ENCODE measurements at places on chromosomes 6 and 20.
A peak's percentile ranks its signal among the peaks of the same experiment; 100 is the strongest.

DNA sequence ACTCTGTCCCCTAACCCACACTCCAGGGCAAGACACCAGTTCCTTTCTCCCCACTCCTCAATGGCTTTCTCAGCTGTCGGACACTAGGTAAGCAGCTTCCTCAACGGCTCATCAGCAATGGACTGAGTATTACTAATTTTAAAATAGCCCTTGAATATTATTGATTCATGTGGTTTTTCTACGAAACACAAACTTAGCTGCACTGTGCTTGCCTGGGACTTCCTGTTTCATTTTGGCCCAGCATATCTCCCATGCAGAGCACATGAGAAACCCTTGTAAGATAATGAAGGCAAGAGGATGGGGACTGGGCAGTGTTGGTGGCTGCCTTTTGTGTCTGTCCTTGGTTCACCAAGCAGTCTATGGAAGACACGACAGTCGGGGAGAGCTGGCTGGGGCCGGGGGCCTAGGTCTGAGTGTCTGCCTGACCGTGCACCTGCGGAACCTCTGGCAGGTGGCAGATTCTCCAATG is 48.9 kb downstream of the RNASET2 start:
- DNase-seq, result peak; percentile 19

- no peak for DNase-seq
Observed at GRCh38 chr6:20658516-20658915, 124.3 kb downstream of the CDKAL1 start.

- DNase-seq, result no peak
Observed at GRCh38 chr20:35387334-35387733, 24.4 kb downstream of the UQCC1 start.

GRCh38 chr6:37171201-37171969 is 1.4 kb downstream of the PIM1 start:
- no peak for DNase-seq

GRCh38 chr6:146595972-146596731 is 2.6 kb upstream of the ADGB start:
- peak; percentile 8 for DNase-seq

DNA sequence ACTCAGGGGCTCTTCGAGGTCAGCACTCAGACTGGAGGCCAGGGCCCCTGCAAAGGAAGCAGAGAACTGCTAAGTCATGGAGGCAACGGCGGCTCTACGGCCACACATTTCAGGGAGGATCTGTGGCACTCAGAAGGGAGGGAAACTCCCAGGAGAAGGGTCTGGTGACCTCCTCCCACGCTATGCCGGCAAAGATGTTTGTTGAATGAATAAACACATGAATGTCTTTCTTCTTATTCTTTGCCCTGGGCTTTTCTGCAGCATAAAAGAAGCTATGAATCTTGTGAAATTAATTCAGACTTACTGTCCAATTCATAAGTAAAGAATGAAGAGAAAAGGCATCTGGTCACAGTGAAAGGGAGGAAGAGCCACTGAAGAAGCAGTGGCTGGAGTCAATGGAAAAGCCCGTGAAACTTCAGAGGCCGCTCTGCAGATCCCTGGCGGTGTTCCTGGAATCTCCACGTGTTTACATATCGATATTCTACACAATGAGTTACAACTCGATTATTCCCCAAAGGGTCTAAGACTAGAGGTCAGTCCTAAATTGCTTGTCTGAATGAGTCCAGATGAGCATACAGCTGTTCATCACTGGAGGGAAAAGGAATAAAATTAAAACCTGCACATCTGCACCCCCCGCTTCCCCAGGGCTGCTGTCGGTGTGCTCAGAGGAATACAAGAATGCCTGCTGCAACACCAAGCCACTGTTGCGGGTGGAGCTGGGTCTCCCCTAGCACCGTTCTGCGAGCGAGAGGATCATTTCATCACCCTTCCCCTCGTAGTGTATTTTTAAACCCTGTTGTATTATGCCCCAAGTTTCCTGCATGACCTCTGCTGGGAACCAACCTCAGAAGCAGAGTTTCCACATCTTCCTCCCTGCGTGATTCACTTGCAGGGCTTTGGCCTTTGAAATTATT is 25.6 kb downstream of the INSM1 start:
- no peak for DNase-seq

- DNase-seq, result no peak
Observed at GRCh38 chr6:44564906-44565524, 177.5 kb downstream of the CDC5L start.

DNA sequence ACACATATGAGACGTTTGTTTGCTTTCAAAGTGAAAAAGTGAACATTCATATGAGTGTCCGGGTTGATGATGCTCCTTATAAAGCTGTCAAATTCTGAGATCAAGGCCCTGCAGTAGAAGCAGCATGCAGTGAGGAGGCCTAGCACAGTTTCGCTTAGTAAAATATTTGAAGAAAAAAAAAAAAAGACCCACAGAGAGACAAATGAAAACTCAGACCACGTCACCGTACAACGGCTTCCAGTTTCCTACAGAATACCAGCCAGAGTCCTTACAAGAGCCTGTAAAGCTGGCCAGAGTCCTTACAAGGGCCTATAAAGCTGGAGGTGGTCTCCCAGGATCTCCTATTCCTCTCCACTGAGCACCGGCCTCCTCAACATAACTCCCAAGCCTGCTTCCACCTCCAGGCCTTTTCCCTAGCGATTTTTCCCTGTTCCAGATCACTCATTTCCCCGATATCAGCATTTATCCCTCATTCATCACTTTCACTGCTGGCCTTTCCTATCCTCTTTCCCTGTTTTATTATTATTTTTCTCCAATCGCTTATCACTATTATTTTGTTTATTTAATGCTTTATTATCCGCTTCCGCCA is 1.5 kb upstream of the HMGN4 start:
- DNase-seq, result peak; percentile 46

DNA sequence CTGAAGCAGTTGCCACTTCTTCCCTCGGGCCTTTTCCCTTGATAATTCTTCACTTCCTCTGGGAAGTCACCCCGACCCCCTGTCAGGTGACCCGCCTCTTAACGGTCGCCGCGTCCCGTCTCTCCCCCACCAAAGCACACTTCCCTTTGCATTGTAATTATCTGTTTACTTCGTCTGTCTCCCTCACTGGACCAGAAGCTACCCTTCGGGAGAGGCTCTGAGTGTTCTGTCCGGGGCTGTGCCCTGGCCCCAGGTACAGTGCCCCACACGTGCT is 771 bp upstream of the SNAI1 start:
- DNase-seq, result no peak

DNA sequence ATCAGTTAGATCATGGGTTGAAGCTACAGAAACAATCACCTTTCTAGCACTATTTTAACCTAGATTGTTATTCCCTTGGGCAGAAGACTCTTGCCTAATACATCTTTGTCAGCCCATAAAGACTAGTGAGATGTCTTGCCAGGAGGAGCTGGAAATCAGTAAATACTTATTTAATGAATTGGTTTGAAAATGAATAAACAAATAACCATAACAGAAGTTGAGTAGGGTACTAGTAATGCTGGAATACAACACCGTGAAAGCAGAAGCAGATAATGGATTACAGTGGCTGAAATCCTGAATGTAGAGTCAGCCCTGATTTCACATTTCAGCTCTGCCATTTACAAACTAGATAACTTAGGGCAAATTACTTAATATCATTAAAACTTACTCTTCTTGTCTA is 236.1 kb downstream of the PACRG start:
- no peak for DNase-seq

DNA sequence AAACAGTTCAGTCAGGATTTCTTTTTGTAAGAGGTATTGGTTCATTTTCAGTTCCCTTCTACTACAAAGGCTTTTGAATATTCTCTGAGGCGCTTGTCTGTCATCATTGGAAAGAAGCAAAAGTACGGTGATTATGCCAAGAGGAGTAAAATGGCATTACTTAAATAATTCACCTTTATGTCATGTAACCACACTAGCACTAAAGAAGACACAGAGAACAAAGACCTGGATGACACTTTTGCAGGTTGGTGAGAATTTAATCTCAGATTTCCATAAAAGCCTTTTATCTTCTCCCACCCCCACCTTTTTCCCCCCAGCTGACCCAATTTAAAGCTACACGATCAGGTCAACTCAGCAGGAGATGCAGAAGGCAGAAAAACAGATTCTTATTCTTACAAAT is 451.8 kb downstream of the HACE1 start:
- no peak for DNase-seq

DNA sequence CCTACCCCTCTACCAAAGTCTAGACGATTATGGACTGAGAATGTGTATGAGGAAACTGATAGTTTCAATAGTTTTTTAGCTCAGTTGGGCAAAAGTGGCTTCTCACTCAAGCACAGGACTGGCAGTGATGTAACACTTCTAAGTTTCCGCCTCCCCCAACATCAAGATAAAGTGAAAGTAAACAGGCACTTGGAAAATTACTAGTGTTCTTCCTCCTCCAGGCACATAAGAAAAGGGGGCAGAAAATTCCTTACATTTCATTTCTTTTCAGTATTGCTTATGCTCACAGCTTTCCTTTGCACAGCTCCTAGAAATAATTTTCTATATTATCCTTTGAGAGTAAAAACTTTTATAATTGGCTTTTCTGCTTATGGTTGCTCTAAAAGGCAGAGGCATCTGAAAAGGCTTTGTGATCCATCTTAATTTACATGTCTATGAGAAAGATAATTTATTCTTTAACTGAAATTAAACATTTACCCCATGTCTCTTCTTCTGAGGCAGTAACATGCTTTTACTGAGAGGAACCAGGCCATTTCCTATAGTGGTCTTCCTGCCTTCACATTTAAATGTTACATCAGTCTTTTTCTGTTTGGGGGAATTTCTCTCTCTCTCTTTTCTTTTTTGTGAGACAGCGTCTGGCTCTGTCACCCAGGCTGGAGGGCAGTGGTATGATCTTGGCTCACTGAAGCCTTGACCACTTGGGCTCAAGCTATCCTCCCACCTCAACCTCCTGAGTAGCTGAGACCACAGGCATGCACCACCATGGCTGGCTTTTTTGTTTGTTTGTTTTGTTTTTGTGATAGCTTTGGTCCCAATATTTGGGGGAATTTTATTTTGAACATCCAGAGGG is 65.0 kb upstream of the EEF1A1 start:
- DNase-seq, result peak; percentile 74

DNA sequence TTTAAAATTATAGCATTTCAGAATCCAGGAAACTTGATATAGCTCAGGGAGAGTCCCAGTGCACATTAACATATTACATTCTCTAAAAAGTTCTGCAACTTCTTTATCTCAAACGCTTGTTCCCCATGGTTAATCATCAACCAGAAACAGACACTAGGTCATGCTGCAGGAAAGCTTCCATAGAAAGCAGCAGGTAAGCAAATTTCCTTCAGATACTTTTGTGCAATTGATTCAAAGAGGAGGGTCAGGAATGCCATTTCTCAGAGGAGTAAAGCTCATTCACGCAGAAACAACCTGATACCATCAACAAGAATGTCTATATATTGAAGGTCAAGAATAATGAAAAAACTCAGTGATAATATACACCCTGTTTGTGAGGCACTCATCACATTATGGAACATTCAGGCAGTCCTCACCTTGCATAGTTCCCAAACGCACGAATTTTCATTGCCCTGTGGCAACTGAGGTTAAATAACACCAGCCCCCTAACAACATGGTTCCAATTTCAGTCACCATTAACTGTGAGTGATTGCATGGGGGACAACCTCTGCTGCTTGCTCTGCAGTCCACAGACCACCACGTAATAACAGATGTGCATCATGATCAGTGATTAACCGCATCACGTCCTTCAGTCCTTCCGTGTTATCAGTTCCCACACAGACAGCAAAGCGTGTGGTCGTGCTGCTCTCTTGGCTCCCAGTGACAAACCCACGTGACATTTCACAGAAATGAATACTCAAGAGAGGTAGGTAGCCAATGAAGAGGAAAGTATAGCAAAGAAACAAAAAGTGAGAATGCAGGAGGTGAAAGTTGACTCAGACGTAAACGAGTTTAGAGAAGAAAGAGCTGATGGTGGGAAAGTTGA is 95.7 kb downstream of the LY86 start:
- no peak for DNase-seq

DNA sequence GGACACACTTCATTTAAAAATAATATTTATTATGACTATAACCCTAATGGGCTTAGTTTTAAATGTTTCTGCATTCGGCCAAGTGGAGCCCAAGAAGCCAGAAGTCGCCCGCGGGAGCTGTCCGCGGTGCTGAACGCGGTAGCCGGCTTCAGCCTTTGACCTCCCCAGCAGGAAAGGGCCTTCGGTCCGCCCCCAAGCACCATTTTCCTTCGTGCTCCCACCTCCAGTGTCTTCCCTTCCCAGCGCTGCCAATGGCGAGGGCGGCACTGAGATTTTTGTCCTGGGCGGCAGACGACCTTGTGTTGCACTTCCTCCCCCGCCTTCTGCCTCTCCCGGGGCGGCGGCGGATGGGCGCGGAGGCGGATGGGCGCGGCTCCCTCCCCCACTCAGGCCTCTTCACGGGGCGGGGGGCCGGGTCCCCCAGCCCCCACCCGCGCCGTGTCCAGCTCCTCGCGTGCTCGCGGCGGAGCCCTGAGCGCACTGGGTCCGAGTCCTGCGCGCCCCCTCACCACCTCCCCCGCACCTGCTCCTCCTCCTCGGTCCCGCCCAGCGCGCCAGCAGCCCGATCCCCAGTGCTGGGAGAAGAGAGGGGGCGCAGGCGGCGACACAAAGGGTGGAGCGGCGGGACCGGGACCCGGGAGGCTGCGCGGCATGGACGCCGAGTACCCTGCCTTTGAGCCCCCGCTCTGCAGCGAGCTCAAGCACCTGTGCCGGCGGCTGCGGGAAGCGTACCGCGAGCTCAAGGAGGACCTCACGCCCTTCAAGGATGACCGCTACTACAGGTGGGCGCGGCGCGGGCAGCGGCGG is 23.6 kb upstream of the TMEM181 start:
- peak; percentile 72 for DNase-seq

DNA sequence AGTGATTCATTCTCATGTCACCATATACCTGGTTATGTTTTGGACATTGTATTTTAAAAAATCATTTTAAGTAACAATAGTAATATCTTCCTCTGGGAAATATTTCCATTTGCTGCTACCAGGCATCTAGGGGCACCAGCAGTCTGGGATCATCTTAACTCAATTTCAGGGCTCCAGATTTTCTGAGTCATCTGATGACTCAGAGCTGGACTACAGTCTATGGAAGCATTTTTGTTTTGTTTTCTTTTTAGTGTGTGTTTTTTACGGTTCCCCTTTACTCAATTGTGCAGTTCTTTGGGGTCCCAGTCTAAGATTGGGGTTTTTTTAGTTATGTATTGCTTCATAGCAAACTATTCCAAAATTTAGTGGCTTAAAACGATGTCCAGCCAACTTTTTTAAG is 5.7 kb upstream of the FKBP5 start:
- no peak for DNase-seq

GRCh38 chr6:133432021-133432989 is 191.1 kb downstream of the EYA4 start:
- DNase-seq, result no peak

- DNase-seq, result no peak
Observed at GRCh38 chr6:9126878-9127560, 691.7 kb upstream of the SLC35B3 start.

- DNase-seq, result no peak
Observed at GRCh38 chr20:32451340-32451681, 93.2 kb downstream of the ASXL1 start.

- no peak for DNase-seq
Observed at GRCh38 chr6:131929264-131929663, 21.9 kb downstream of the CCN2 start.

DNA sequence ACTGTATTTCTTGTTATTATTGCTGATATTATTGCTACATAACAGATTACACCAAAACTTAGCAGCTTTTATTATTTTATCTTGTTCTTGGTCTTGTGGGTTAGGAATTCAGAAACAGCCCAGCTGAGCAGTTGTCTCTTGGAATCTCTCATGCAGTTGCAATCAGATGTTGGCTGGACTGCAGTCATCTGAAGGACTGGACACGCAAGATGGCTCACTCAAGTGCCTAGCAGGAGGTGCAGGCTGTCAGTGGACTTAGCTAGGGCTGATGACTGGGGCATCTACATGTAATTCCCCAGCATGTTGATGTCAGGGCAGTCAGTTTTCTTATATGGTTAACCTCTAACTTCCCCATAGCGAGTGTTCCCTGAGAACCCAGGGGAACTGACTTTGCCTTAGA is 128.6 kb upstream of the PLCB4 start:
- DNase-seq, result no peak

Data from CD4-positive, alpha-beta T cell treated with Interleukin-21 for 1 hour (primary cell).